ENCODE measurements at places on chromosomes 11 and 22.

DNA sequence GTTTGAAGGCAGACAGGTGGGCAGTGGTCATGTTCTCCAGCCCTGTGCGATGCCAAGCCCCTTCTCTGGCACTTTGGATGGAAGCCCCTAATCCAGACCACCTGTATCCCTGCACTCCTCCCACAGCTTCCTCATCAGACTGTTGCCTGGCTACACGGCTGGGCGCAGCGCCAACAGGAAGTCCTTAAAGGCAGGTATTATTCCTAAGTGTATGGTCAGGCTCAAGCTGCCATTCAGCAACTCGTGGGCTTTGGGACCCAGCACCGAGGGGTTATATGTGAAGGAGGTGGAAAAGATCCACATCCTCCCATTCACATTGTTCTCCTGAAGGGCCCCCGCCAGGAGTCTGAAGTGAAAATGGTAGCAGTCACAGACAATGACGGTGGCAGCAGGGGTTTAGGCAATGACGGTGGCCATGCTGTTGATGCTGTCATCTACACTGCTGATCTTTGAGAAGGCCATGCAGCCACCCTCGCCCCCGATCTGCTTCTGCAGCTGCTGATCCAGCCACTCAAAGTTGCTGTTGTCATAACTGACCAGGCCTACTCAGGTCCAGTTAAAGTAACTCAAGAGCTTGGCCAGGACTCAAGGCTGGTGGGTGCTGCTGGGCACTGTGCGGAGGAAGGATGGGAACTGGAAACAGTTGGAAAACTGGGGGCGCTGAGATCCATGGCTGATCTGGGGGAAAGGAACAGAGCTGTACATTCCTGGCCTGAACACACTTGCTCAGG lies 27.7 kb downstream of the OR6Q1 start:
- no peak for DNase-seq

DNA sequence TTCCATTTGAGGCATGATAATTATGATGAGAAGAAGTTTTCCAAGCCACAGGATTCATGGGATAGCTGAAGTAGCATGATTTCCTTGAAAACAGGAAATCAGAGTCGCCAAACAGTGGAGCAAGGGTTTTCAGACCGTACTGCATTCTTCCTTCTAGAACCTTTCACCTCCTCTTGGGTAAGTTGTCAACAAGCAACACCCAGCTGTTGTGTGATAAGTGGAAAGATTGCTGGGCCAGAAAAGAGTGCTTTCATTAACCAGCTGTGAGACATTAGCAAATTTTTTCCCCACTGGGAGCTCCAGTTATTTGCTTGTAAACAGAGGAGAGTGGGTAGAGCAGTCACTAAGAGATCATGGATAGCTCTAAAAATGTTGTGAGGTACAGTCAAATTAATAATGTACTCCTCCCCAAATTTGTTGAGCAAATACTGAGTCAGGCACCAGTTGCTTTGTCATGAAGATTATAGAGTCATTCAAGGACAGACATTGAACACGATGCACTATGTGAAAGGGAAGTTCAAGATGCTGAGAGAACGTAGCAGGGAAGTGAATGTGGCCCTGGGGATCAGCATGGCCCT lies 11.7 kb upstream of the MPEG1 start:
- DNase-seq: no peak

DNA sequence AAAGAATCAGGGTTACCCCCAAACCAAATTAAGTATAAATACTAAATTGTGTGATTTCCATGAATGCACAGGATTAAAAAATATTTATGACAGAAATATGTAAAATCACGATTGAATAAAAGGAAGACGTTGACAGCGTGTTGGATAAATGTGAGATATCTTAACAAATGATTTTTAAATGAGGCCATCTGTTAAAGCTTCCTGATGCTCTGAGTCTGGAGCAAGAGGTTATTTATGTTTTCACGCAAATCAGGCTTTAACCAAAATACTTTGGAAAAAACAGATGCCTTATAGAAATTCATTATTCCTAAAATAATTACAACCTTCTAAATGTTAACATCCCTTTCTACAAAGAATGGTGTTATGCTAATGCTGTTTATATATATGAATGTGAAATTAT lies 123.3 kb downstream of the PAX6 start:
- no peak for DNase-seq

DNA sequence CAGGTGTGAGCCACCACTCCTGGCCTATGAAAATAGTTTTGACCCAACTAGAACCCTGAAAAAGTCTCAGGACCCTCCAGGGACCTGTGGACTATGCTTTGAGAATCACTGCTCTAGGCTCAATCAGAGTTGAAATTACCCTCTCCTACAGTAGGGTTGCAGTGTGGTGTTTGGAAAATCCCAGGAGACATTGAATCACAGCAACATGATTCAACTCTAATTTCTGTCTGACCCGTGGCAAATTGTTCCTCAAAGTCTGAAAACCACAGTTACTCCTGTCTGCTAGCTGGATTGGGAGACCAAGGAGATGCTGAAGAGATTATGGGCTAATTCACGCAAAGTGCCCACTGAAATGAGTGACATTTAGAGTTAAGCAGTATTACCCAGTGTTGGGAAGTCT lies 5.4 kb upstream of the MTMR3 start:
- DNase-seq: no peak

GRCh38 chr11:69211920-69212797 lies 56.4 kb downstream of the SMIM38 start:
- peak; percentile 25 for DNase-seq

GRCh38 chr11:34476849-34477248 lies 36.7 kb downstream of the ELF5 start:
- no peak for DNase-seq

DNA sequence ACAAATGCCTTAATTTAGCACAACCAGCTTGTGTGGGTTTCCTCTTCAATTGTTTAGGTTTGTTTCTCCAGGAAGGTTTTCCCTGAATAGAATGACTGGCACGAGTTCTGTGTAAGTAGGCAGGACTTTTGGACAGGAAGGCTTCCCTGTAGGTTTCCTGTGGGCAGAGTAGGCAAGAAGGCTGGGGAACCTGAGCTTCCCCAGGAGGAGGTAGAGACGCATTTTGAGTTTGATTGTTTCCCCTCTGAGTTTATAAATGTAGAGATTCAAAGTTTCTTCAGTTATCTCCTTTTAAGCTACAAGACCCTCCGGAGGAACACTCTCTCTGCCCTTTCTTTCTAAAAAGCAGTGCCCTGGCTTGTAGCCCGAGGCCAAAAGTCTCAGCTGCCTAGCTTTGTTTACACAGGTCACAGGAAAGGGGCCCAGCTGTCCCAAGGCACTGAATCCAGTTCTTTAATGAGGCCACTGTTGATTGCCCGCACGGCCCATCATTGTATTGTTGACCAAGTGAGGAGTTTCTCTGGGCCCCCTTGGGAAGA lies 66.6 kb upstream of the RDX start:
- DNase-seq: no peak

DNA sequence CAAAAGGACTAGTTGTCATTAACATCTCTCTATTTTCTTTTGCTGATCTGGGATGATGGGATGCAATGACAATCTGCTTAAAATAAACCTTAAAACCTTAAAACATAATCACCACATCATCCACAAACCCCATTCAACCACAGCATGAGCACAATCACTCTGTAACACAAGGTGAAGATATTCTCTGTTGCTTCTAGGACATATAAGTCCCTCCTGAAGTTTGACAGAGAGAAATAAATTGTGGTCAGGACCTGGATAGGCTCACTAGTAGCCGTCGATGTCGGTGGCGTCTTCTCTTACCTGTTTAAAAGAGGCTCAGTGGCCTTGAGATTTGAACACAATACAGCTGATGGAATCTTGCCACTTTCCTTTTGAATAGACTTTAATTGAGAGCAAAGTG lies 47.9 kb downstream of the WT1 start:
- DNase-seq: no peak

DNA sequence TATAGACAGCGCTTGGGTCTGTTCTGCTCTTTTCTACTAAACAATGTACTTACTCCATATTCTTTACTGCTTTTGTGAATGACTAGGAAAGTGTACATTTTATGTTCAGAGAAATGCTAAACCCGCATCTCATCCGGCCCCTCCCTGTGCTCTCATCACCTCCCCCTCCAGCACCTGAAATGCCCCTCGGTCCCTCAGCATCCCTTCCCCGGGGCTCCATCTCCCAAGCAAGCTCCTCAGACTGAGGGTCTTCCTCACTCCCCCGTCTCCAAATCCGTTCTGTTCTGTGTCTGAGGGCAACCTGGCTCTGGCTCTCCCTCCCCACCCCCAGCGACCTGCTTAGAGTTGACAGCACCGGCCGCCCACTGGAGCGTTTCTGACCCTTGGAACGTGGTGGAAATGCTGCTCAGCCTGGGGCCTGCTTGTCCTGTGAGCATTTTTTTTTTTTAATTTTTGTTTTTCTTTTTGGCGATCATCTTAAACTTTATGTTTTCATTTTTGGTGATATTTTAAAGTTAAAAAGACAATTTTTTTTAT lies 1.4 kb downstream of the SELENOO start:
- no peak for DNase-seq

DNA sequence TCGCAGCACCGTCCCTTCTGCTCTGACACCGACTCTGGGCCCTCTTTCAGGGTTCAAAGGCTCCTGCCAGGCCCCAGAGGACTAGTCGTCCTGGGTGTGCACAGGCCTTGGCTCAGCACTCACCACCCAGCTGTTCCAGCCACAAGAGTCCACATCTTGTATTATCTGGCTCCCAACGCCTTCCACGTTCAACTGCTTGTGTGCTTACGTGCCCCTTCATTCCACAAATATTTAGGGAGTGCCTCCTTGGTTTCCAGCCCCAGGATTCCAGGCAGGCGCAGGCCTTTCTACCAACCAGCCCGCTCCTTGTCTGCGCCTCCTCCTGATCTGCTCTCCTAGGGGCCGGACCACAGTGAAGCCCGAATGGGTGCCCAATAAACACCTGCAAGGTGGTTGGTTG lies 70.9 kb downstream of the SCUBE1 start:
- no peak for DNase-seq

DNA sequence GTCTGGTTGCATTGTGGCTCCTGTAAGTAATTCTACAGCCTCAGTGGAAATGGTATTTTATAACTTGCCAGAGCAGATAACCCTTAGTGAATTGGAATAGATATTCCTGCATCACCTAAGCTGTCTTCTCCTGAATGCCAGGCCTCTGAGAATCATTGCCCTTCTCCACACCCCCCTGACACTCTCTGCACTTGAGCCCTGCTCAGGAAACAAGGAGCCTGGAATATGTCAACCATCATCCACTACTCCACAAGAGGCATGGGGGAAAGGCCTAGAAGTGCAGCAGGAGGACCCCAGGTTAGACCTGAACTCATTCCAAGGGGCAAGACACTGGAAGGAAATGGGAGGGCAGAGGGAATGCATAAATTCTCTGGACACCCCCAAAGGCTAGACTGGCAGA lies 72.4 kb downstream of the DSCAML1 start:
- DNase-seq: no peak

DNA sequence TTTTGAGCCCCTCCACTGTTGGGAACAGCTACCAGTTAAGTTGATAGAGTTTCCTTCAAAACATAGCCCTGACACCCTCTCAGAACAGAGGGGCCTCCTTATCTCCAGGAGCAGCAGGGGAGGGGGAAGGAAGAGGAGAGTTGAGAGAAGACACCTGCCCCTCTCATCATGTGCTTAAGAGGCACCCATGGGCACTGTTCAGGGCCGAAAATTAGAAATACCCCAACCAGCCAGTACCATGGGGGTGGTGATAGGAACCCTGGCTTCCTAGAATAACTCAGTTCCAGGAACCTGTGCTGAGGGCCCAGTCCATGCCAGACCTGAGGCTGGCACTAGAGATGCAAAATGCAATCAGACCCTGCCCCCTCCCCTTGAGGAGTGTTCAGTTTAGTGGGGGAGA lies 9.3 kb upstream of the GDPD5 start:
- no peak for DNase-seq
